ENCODE measurements at places on chromosomes 12 and 14. TPM values are rescaled to one million over a fixed set of nuclear protein-coding genes. Genes with fewer than 3 reads are reported as not detected.

- H3K27ac ChIP-seq: no peak overlapping the region
- H3K4me1 ChIP-seq: no peaks in the 10 kb centered on the region
- no peaks in the 10 kb centered on the region for H3K36me3 ChIP-seq
These were observed 596.2 kb upstream of the TMEM132C start for GRCh38 chr12:127670796-127671195.

DNA sequence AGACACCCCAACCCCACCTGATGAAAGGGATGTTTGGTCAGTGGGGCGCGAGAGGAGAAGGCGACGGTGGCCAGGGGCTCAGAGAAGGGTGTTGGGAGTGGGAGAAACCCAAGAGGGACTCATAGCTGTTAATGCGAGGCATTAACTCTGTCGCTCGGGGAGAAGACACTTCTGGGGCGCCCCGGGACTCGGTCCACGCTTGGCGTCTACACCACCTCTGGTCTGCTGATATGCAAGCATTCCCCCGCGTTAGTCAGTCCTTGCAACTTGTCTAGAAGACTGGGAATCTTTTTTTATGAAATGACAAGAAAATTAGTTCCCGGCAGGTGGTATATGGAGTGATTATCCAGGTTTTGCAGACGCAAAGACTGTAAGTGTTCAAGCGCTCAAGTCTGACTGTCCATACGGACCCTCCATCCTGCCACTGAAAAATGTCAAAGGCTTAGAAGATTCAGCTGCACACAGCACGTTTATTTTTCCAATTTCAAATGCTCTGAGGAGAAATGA, 360 bp upstream of the SLC35F4 start:
- no peak for DNase-seq
- H3K4me1 ChIP-seq: no peaks in the 10 kb centered on the region
- no peaks in the 10 kb centered on the region for H3K36me3 ChIP-seq
- no peak overlapping the region for H3K27ac ChIP-seq
- peaks cover 21% of the 10 kb centered on the region for H3K27me3 ChIP-seq

GRCh38 chr14:105898482-105899010, 372.2 kb downstream of the TMEM121 start:
- H3K4me1 ChIP-seq: no peaks in the 10 kb centered on the region
- no peak overlapping the region for H3K27ac ChIP-seq

DNA sequence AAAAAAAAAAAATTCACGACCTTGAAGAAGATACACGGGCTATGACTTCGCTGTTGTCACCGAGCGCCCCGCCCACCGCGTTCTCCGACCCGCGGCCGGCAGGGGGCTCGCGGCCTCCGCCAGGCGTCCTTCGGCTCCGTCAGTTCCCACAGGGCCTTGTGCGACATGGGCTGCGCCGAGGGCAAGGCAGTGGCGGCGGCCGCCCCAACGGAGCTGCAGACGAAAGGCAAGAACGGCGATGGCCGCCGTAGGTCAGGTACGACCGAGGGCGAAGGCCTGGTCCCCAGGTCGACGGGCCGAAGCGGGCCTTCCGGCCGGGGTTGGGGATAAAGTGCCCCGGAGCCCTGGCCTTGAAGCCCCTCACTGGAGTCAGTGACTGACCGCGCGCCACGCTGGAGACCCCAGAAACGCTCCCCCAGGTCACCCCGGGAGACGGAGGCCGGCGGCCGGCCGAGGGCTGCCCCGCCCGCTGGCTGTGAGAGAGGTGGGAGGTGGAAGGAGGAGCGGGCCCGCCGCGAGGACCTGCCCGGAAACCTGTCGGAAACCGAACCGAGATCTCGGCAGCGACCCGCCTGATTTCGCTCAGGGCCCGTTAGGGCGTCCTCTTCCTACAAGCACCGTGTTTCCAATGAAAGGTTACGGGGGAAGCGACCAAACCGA, at the start of gene TXNRD1:
TSS of gene TXNRD1 (plus strand) at position 142 of the 660 bp plus-strand sequence. CDS start at position 166, 24 bp downstream.
- DNase-seq: peak; percentile 79
- peaks cover 44% of the 10 kb centered on the region for H3K4me1 ChIP-seq
- H3K4me3 ChIP-seq: peak within 1 kb of the TSS; percentile 82
- peaks cover 6% of the 10 kb centered on the region for H3K27me3 ChIP-seq
- peaks cover 3% of the 10 kb centered on the region for H3K36me3 ChIP-seq
- H3K27ac ChIP-seq: peak within 1 kb of the TSS; percentile 55

Gene TAC3
- total RNA-seq: not detected
